ENCODE measurements at places on chromosomes 12 and 14.

DNA sequence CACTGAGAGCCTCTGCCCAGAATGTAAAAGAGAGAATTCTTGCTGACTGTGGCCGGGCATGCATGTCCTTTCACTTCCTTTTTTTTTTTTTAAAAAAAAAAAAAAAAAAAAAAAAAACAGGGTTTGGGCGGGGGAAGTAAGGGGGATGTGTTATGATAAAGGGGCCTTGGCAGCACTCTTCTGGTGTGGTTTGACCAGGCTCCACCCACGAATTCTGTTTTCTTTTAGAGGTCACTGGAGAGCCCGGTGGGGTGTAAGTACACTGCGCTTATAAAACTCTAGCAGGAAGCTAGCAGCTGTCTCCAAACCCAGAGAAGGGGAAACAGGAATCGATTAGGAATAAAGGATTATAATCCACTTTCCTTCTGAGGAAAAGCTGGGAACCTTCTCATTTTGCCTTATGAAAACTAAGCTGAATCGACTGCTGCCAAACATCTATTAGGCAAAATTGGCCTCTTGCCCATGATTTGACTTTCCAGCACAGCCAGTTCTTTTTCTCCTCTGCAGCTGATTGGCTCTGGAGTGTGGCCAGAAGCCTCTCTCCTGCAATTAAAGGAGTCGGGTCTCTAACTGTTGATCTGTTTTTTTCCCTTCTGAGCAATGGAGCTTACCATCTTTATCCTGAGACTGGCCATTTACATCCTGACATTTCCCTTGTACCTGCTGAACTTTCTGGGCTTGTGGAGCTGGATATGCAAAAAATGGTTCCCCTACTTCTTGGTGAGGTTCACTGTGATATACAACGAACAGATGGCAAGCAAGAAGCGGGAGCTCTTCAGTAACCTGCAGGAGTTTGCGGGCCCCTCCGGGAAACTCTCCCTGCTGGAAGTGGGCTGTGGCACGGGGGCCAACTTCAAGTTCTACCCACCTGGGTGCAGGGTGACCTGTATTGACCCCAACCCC, 27.7 kb upstream of the HIGD1C start:
- peak; percentile 97 for DNase-seq

- DNase-seq = no peak
These were observed 42.9 kb upstream of the AP4S1 start for GRCh38 chr14:30982533-30982932.

- DNase-seq = no peak
These were observed 28.8 kb upstream of the CEP83 start for GRCh38 chr12:94488463-94488862.

DNA sequence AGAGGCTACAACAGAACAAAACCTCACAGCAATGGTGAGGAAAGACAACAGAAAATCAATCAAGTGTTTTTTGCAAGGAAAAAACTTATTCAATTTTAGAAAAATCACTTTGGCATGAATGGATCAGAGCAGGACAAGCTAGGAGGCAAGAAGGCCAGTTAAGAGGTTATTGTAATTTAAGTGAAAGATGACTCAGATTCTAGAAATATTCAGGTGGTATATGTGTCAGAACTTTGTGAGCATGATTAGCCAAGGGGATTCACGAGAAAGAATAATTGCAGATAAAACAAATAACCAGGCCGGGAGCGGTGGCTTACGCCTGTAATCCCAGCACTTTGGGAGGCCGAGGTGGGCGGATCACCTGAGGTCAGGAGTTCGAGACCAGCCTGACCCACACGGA, 12.7 kb downstream of the GCH1 start:
- DNase-seq = no peak

DNA sequence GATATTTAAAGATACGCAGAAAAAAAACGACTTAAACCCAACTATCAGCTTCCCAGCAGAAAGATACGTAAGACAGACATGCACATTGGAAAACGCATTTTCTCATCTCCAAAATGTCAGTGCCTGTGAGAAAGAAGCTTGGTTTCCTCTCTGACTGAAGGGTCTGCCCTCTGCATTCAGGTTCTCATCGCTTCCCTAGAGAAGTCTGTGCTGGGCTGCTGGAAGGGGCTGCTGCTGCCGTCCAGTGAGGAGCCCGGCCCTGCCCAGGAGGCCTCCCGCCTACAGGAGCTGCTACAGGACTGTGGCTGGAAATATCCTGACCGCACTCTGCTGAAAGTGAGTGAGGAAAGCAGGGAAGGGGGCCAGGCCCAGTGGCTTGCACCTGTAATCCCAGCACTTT, 4.7 kb upstream of the PFDN5 start:
- no peak for DNase-seq

DNA sequence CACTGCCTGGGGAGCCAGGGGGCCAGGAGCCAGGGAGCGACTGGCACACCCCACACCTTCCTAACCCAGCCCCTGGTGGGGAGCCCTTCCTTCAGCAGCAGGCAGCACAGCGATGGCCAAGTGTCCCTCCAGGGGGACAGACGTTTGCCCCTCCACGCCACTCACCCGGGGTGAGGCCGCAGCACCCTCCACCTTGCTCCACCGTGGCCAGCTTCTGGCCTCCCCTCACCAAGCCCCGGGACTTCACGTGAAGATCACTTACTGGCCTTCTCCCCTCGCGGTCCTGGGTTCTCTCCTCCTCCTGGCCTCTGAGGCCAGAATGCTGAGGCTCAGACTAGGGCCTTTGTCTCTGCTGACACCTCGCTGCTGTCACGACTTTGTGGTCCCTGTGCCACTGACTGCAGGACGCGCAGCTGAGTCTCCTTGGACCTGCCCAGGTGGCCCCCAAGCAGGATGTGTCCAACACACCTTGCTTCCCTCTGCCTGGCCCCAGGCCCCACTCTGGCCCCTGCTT, 3.5 kb upstream of the ASPG start:
- no peak for DNase-seq

- no peak for DNase-seq
These were observed 31.5 kb downstream of the ABCB9 start for GRCh38 chr12:122934722-122935121.

DNA sequence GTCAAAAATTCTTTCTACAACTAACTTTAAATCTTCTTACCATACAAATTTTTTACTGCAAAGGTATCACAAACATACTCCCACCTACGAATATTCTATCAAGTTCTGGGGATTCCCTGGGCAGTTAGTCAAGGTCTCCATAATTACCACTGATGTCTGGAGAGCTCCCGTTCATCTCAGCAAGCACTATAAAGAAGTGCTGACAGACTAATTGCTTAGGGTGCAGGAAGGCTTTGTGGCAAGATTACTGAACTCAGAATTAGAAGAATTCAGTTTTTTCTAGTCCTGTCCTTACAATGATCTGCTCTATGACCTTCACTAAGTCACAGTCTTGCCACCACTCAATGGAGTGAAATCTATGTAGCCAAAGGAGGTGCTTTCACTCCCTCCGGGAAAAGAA, 61.5 kb downstream of the DUSP16 start:
- no peak for DNase-seq

GRCh38 chr14:30177781-30178180, 250.1 kb upstream of the PRKD1 start:
- no peak for DNase-seq

- peak; percentile 94 for DNase-seq
These were observed 11.3 kb downstream of the PHLDA1 start for GRCh38 chr12:76020281-76020680.

DNA sequence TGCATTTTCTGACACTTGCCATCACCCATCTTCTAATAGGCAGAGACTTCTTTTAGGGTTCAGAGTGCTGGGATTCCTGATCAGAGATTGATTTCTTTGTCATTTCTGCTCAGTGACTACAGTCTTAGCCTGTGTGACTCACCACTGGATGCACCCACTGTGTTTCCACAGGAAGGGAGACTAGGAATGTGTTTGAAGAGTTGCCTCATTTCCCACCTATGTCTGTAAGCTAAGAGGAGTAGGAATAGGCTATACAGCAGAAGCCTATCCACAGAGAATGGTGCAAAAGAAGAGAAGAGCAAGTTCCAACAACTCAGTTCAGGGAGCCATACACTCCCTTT, 60.2 kb upstream of the ACTN1 start:
- DNase-seq = peak; percentile 75

DNA sequence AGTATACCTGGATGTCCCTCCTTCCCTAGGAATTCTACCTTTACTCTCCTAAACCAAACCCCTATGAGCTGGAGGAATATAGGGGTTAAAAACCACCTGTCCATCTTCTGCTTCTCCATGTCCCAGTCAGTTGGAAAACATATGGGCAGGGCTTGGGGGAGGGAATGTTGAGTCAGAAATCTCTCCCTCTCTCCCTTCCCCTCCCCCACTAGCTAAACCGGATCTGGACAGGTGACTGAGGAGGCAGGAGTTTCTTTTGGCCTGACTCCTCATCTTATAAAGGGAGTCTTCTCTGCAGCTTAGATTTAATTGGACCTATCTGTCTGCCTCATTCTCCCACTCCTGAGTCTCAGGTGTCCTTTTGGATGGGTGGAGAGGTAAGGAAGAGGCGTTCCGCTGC, 6.1 kb downstream of the ERBB3 start:
- peak; percentile 37 for DNase-seq

DNA sequence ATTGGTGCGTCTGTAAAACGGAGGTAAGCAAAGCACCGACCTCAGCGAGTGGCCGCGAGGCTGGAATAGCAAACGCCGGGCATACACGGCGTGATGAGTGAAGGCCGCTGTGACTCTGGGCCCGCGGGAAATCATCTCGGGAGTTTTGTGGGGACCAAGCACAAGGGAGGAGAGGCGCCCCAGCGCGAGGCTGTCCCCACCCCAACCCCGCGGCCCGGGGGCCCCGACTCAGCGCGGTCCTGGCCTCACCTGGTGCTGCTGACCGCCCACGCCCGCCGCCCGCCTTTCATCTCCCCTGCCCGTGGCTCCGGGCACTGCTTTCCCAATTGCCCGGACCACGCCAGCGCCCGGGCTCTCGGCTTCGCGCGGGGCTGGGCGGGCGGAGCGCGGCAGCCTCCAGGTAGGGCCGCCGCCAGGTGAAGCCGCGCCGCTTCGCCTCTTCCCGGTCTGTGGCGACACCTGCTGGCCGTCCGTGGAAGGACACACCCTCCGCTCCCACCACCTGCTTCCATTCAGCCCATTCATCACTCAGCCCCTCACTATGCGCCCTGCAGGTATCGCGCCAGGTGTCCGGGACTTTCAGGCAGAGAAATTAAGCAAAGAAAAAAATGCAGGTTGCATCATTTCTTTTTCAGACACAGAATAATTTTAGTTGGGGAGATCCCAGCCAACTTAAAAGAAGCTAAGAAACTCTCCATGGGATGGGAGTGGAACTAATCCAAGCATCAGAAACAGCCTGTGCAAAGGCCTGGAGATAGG, 360.4 kb downstream of the MED13L start:
- DNase-seq = peak; percentile 50

- peak; percentile 42 for DNase-seq
These were observed 1750.7 kb upstream of the FLRT2 start for GRCh38 chr14:83779266-83779665.

GRCh38 chr14:70602254-70602653, 1.8 kb upstream of the MED6 start:
- no peak for DNase-seq
